ENCODE measurements at places on chromosomes 3 and 15. TPM values are rescaled to one million over a fixed set of nuclear protein-coding genes. Genes with fewer than 3 reads are reported as not detected.

Gene ALPK3
- total RNA-seq, result 1.0 TPM

Gene WDR93
- 0.18 TPM for total RNA-seq

GRCh38 chr15:77024273-77025082 is 29.6 kb downstream of the PSTPIP1 start:
- peak; percentile 28 for DNase-seq

GRCh38 chr15:59340325-59340724 is 32.3 kb downstream of the MYO1E start:
- no peak for DNase-seq

- DNase-seq, result no peak
These were observed 31.4 kb downstream of the AP4E1 start for GRCh38 chr15:50939911-50940310.

- no peak for DNase-seq
These were observed 63.9 kb downstream of the RBM6 start for GRCh38 chr3:50003824-50004223.

All from Panc1 (cell line).